Activated CD4-positive, alpha-beta T cell treated with anti-CD3 and anti-CD28 coated beads for 48 hours (primary cell): ENCODE measurements at places on chromosomes 11 and 22.

GRCh38 chr11:30762188-30762587 lies 176.0 kb upstream of the MPPED2 start:
- no peak for DNase-seq

DNA sequence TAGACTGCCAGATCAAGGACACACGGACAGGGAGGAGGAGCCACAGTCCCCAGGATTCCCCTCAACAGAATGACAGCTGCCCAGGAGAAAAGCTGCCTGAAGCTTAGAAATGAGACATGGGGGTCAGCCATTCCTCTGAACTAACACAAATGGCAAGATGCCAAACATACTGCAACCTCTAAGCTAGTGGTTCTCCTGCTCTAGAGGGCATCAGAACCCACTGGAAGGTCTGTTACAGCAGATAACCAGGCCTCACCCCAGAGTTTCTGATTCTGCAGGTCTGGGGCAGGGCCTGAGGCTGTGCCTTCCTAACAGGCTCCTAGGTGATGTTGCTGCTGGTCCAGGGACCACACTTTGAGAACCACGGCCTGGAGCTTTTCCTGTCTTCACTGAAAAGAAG lies 28.6 kb upstream of the BID start:
- no peak for DNase-seq

DNA sequence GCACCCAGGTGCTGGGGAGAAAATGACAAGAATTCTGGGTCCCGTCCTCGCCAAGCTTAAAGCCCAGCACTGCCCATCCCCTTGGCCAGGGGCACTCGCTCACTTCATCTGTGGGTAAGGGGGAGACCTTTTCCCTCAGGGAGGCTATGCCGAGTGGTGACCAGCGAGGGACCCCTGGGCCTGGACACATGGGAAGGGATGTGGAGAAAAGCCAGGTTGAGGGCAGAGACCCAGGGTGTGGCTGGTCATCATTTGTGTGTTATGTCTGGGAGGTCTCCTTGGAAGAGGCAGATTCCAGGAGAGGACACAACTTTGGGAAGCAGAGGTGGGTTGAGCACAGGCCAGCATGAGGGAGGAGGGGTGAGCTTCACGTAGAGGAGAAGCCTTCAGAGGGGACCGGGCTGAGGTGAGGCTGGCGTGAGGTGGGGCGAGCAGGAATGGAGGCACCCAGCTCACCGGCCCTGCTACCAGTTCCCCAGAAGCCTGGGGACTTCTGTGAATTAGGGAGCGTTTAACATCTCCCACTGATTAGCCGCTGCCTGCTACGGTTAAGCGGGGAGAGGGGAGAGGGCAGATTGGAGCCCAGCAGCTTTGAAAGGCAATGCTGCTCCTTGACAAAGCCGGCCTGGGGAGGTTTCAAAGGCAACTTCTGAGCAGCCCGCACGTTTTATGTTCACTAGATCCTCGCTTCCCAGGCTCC lies 25.8 kb upstream of the NECTIN1 start:
- no peak for DNase-seq

GRCh38 chr11:102577182-102577581 lies 46.6 kb upstream of the MMP7 start:
- DNase-seq = no peak

DNA sequence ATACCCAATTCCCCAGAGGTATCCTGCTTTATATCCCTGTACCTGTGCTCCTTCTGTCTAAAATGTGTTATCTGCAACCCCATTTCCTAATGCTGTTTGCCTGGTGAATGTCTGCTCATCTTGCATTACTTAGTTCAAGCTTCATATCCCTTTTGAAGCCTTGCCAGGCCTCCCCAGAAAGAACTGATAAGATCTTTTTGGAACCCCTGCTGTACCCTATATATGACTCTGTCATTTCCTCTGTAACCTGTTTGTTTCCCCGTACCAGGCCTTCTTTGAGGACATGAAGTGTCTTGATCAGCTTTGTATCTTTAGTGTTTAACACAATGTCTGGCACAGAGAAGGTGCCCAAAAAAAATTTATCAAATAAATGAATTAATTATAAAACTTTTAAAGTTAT lies 77.6 kb downstream of the LIF start:
- no peak for DNase-seq

GRCh38 chr22:37410174-37411055 lies 16.9 kb downstream of the ELFN2 start:
- DNase-seq = no peak

DNA sequence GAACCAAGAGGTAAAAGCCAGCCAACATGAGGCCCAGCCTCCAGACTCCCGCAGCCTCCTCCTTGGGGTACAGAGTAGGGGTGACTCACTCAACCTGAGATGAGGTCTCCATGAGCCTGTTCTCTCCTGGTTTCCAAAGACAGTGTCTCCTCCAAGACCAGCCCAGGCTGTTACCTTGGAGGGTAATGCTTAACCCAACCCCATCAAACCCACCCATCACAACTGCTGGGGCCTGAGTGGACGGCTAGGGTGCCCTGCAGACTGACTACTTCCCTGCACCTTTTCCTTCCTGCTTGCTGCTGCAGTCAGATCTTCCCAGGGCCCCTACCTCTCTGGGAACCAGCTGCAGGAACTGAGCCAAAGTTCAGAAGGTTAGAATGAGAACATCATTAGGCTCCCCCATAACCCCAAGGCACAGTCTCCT lies 5.1 kb upstream of the NOL12 start:
- no peak for DNase-seq

DNA sequence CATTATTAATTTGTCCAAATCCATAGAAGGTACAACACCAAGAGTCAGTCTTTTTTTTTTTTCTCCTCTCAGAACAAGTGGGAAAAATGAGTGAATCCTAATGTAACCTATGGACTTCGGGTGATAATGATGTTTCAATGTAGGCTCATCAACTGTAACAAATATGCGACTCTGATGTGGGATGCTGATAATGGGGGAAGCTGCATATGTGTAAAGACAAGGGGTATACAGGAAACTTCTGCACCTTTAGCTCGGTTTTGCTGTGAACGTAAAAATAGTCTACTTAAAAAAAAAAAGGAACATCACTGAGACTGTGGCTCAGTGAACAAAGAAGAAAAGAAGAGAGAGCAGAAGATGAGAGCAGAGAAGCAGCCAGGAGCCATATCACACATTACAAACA lies 78.3 kb upstream of the ARHGAP32 start:
- DNase-seq = no peak

GRCh38 chr11:118295815-118296454 lies 8.6 kb upstream of the CD3E start:
- peak; percentile 53 for DNase-seq

- no peak for DNase-seq
Observed at GRCh38 chr11:77108436-77108835, 5.8 kb downstream of the OMP start.
